ENCODE measurements at places on chromosomes 7 and 10.

DNA sequence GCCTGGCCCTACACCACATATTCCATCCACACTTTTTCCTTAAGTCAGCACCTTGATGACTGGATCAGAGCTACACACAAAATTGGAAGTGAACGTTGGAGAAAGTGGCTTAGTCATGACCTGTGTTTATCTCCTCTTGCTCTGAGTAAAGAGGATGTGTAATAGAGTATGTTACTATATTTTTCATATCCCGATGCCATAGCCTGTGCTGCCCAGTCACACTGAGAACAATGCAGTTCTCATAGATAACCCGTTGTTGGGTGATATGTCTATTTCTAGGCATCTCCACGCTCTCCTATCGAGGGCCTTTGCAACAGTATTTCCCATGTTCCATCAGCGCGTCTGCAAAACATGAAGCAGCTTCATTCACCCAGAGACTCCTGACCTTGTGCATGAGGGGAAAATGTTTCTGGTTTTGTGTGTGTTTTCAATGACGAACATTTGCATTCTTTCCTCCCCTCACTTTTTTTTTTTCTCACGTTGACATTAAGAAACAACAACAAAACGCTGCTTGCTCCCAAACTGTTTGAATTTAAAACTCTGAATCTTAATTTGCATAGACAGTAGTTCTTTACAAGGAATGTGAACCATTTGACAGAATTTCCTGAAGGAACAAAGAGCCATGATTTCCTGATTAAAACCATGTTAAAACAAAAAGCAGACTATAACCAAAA, 43.4 kb downstream of the GRK5 start:
- DNase-seq, result no peak

DNA sequence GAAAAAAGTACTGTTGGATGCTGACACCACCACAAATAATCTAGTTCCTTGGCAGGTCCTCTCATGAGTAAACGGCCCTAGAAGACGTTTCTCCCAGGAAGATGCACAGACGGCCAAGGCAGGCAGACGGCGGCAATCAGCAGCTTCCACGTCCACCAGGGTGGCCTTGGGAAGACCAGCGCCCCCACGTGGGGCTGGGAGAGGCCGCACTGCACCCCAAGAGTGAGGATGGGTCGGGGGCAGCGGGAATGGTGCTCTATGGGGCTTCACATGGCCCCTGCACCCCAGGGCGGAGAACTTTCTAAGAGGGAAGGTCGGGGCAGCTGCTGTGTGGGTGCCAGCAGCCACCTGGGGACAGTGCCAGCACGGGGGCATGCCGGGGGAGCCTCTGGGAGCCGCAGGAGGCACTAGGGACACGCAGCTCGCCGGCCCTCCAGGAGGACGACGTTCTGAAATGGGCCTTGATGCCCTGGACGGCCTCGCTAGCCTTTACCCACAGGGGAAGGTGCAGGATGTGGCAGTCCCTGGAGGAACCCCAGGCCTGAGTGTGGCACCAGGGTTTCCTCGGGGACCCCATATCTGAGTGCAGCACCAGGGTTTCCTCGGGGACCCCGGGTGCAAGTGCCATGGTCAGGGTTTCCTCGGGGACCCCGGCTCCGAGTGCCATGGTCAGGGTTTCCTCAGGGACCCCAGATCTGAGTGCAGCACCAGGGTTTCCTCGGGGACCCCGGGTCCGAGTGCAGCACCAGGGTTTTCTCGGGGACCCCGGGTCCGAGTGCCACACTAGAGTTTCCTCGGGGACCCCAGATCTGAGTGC, 539.9 kb downstream of the DNAJB6 start:
- DNase-seq, result no peak

GRCh38 chr7:101237206-101238067, at the start of gene CLDN15:
Gene CLDN15 (minus strand): TSS chr7:101237802. CDS start chr7:101237581, 221 bp downstream.
- peak; percentile 11 for DNase-seq

DNA sequence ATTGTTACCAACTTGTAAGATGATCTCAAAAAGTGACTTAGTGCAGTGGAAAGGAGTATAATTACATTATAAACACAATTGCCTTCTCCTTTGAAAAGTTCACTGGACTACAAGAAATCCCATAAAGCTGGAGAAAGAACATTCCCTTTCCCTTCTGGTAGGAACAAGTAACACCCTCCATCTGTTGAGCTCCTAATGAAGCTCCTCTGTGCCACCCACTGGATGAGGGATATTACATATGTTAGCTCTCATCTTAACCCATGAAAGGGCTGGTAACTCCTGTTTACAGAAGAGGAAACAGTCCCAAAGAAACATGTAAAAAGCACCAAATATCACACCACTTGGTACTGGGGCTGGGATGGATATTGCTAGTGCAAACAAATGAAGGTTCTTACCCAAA, 8.1 kb downstream of the PGAM1 start:
- DNase-seq, result no peak

- no peak for DNase-seq
These were observed 1009.0 kb downstream of the LRMDA start for GRCh38 chr10:76440426-76440825.

DNA sequence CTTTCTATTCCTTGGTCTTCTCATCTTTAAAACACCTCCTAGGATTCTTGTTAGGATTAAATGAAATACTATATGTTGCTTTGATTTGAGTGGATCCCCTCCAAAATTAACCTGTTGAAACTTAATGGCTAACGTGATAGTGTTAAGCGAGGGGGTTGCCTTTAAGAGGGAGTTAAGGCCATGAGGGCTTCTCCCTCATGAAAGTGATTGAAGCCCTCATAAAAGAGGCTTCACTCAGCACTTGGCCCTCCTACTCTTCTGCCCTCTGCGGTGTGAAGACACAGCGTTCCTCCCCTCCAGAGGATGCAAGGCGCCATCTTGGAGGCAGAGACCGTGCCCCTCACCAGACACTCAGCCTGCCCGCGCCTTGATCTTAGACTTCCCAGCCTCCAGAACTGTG, 46.6 kb downstream of the CNNM2 start:
- no peak for DNase-seq

- no peak for DNase-seq
These were observed 557.7 kb upstream of the LRRTM3 start for GRCh38 chr10:66368146-66368545.

- DNase-seq, result no peak
These were observed 16.7 kb downstream of the USP6NL start for GRCh38 chr10:11594589-11595394.

DNA sequence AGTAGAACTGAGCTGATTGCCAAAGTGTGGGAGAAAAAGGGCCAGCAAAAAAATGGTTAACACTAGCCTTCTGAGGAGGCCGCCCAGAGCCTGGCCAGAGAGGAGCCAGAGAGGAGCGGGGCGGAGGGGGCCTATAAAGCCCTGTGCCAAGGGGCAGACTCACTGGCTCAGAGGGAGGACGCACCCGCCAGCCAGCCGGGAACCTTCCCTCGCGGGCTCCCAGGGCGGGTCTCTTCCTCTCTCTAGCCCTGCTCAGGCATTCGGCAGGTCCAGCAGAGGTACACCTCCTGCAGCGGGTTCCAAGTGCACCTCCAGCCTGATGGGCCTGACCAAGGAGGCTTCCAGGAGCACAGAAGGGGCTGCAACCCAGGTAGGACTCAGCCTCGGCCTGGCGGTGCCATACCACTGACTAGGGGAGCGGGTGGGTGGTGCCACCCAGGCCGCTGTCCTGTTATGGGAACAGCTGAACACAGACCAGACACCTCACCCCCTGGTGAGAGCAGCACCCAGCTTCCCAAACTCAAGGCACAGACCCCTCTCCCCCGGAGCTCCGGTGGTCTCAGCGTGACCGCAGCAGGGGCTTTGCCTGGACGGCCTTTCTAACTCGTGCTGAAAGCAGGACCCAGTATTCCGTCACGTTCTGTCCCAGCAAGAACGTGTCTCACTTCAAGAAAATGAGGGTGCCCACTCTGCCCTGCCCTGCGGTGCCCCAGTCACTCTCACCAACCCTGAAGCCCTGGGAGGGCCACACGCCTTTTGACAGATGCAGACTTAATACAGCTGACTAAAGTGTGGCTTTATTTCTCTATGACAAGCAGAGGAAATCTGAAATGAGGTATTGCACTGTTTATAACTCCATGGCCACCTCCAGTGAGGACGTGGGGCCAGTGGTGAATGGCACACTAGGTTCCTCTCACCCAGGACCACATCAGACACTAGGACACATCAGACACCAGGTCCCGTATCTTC, at the start of gene GPER1:
GPER1 (plus strand) TSS at position 162 of the 969 bp plus-strand sequence. CDS start 3,616 bp downstream, outside the sequence.
- DNase-seq, result peak; percentile 29

GRCh38 chr10:131267814-131268095, 43.8 kb downstream of the TCERG1L start:
- no peak for DNase-seq

GRCh38 chr7:154911862-154912455, 91.0 kb downstream of the PAXIP1 start:
- DNase-seq, result no peak

DNA sequence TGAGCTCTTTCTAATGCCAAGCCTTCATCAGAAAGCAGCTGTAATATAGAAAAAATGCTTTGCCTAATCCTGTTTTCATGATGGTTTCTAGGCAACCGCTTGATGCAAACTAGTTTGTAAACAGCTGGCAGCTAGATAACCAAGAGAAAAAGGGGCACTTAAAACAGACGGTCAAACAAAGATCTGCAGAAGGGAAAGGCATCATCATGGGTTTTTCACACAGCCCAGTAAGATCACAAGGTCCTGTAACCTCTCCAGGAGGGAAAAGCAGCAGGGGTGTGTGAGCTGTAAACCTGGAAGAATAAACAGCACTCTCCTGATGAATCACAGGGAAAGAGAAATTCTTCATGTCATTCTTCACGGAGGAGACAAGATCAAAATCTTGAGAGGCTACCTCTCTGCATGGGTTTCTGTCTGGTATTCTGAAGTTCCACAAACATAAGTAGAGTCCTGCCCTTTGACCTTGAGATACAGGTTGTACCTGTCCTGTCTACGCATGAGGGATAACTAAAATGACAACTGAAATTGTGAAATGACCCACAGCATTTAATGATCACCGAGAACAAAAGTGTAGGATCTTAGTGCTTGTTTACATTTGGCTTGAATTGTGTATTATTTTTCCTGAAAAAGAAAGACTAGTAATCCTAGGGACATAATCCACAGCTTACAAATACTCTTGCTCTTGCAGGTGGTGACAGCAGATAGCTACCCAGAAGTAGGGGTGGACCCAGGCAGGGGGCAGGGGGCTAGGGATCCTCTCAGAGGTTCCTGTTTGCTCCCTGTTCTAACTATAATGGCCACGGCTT, 48.0 kb downstream of the CREB3L2 start:
- no peak for DNase-seq

DNA sequence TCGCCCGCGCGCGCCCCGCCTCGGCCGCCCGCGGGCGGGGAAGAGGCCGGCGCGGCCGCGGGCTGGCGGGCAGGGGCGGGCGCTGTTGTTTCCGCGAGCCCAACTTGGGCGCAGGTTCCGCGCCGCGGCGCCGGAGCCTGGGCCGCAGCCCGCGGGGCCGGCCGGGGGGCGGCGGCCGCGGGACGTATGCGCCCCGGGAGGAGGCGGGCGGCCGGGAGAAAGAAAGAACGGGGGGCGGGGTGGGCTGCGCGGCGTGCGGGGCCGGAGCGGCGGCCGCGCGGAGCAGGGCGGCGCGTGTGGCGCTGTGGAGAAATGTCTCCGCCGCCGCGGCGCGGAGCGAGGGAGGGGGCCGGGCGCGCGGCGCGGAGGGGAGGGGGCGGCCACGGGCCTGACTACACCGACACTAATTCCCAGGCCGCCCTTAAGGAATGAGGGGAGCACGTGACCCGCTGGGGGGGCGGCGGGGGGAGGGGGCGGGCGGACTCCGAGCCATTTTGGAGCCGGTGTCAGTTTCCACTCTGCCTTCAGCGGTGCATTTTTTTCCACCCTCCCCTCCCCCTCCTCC, at the start of gene BMI1:
BMI1 (plus strand) TSS at position 509 of the 565 bp plus-strand sequence. CDS start 5,351 bp downstream, outside the sequence.
- DNase-seq, result peak; percentile 83

GRCh38 chr7:36440880-36441279, 51.2 kb downstream of the ANLN start:
- peak; percentile 21 for DNase-seq

DNA sequence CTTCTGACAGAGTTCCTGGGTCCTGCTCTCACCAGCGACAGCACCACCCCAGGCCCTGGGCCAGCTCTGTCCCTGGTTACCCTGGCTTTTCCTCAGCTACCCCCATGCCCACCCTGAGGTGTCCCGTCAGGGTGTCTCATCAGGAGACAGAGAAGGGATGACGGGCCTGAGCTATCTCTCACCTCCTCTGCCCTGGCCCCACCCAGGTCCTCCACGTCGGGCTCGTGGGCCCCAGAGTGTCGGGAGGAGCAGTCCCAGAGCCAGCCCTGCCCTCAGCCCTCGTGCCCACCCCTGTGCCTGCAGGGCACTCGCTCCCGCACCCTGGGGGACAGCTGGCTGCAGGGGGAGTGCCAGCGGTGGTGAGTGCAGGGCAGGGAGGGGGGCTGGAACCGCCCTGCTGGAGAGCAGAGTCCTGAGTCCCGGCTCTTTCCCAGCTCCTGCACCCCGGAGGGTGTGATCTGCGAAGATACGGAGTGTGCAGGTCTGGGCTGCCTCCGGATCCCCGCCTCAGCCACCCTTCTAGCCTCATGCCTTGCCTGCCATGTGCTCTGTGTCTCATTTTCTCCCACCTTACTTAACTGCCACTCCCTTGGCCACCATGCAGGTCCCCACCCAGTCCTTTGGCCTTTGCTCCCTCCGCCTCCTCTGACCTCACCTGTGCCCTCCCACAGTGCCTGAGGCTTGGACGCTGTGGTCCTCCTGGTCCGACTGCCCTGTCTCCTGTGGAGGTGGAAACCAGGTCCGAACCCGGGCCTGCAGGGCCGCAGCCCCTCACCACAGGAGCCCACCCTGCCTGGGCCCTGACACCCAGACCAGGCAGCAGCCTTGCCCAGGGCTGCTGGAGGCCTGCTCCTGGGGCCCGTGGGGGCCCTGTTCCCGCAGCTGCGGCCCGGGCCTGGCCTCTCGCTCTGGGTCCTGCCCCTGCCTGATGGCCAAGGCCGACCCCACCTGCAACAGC, 16.7 kb upstream of the ZNF862 start:
- DNase-seq, result no peak

DNA sequence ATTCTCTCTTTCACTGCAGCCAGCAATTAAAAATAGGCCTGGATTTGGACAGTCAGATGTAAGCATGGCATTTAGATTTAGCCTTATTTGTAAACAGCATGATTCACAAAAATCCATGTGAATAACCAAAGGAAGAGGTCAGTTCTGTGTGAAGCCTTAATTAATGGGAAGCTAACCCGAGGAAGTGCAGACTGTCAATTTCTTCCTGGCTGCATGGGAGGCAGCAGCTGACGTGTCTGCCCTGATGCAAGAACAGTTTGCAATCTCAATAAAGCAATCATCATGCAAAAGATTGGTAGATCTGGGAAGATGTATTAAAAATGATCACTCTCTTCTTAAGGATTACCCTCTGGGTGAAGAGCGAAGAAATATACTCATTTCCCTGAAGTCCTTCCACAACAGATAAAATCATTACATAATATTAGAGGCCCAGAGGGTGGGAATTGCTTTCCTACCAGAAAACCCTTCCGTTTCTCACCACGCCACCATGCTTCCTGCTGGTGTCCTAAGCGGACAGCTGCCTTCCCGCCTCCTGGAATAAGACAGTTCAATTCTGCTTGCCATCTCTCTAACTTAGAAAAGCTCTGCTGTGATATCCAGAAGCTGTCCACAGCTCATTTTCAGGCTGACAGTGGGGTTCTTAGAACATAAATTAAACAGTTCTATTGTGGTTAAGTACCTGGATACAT, 526.7 kb upstream of the NRP1 start:
- DNase-seq, result no peak

All from hippocampal formation (tissue), 2 donors.